NCI-H1694 (cell line): ENCODE measurements at places on chromosomes 13 and 19.

DNA sequence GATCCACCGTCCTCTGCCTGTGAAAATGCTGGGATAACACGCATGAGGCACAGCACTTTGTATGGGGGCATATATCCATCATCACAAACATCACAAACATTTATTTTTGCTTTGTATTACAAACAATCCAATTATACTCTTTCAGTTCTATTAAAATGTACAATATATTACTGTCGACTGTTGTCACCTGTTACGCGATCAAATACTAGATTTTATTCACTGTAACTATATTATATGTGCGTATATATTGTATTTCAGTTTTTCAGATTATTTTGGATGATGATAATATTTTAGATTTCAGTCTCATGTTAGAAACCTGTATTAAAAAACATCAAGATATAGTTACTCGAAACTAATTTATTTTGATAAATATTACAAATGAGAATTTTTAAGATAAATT is 998.3 kb downstream of the EFNB2 start:
- DNase-seq, result no peak

GRCh38 chr19:37472165-37472564 is 3.0 kb downstream of the ZNF570 start:
- no peak for DNase-seq

GRCh38 chr19:5345895-5346386 is 5.3 kb upstream of the PTPRS start:
- DNase-seq, result no peak

DNA sequence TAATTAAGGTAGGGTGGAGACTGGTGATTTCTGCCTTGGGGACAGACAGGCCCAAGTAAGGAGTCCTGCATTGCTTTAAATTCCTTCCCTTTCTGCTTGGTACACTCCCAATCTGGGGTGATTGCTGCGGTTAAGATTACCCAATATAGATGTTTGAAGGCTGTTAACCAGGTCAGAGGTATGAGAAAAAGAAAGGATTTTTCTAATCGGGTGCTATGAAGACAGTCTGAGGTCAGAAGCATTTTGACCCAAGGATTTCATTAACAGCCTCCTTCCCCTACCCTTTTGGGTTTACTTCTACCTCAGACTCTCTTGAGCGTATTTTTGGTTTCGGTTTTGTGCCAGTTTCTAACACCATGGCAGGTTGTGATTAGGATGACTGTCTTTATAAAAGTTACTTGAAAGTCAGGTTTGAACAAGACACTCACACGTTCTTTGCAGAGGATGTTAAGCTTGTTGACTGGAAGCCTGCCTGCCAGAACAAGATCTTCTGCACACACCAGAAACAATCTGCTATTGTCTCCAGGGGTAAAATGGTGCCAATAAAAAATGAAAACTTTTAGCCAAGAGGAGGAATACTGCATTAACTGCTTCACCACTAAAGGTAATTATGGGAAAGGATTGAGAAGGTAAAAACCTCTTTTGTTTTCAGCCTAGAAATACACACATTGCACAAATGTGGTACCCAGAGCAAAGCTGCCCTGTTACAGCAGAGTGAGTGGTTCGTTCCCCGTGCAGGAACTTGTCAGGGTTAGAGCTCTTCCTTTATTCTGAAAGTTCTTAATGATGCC is 108.8 kb downstream of the NDFIP2 start:
- DNase-seq, result no peak

DNA sequence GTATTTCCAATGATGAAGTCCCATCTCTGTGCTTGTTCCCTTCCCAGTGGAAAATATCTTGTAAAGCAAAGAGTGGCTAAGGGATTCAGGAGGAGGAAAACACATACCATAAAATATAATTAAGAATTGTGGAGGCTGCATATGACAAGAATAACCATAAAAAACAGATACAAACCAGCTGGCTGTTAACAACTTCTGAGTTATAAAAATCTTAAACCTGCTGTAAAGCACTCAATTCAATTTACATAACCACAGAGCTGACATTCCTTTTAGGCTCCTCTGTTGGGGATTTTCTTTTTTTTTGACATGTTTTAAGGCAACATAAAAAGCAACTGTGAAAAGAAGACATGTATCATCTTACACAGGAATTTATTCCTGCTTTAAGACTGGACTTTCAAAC is 207.6 kb downstream of the DACH1 start:
- DNase-seq, result no peak

DNA sequence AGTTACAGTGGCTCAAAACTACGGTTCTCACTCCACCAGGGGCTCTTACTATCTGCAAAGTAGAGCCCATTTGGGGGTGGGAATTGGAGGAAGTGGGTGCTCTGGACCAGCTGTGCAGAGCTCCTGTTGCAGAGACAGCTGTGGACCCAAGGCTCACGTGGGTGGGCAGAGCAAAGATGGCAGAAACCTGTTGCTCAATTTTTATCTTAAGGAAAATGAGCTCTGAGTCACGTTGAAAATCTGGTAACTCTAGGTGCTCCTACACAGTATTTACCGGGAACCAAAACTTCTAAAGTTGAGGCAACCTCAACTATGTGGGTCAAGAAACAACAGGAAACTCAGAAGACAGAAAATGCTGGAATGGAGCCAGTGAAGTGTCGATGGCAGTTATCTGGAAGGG is 30.2 kb upstream of the SLC15A1 start:
- DNase-seq, result no peak

- DNase-seq, result no peak
Measured at GRCh38 chr19:920051-920864, 3.1 kb downstream of the KISS1R start.

DNA sequence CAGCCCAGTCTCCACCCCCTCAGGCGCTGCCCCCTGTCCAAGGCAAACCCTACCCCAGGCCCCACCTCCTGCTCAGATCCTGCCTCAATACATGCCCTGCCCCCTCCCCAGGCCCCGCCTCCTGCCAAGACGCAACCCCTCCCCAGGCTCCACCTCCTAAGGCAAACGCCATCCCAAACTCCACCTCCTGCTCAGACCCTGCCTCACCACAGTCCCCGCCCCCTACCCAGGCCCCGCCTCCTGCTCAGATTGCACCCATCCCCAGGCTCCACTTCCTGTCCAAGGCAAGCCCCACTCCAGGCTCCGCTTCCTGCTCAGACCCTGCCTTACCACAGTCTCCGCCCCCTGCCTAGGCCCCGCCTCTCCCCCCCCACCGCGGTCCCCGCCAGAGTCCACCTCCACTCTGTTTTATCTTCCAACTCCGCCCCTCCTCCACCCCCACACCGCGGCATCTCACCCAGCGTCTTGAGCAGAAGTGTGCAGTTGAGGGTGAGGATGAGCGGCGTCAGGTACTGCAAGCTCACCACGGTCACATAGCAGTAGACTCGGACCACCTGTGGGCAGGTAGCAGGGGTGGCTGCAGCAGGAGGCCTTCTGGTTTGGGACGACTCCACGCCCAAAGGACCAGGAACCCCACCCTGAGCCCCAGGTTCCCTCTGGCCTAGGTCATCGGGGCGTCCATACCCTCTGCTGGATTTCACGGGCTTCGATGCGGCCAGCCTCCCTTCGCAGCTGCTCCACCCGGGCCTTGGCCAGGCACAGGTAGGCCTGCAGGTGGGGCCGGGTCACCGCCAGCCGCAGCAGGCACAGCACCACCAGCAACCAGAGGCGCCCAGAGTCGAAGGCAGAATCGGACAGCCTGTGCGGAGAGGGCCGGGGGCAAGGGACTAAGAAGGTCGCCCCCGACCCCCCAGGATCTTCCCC is 17.7 kb downstream of the TMEM161A start:
- no peak for DNase-seq

DNA sequence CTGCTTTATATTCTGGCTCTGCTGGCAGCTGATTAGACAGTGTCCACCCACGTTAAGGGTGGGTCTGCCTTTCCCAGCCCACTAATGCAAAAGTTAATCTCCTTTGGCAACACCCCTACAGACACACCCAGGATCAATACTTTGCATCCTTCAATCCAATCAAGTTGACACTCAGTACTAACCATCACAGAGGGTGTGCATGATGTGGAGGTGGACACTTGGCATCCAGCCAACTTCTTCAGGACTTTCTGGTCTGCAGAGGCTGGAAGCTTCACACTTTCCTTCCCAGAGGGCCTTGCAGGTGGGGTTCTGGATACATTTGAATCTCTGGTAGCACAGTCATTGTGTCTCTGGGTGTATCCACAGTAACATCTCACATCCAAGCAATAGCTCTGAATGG is 18.9 kb upstream of the IGFL1 start:
- DNase-seq, result no peak

DNA sequence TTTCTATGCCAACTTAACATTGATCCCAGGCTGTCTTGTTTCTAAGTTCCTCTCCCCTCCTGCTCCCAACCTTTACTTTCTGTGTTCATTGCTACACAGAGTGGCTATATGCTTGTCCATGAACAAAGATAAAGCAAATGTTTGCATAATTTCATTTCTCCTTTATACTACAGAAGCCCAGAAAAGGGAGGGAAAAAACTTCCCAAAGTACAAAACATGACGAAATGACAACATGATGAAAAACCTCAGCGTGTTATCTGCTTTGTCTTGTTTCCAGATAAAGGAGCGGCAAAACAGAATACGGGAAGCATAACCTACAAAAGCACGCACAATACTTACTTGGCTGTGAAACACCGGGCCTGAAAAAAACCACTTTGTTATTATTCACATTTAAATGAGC is 336.8 kb downstream of the DNAJC15 start:
- DNase-seq, result no peak

DNA sequence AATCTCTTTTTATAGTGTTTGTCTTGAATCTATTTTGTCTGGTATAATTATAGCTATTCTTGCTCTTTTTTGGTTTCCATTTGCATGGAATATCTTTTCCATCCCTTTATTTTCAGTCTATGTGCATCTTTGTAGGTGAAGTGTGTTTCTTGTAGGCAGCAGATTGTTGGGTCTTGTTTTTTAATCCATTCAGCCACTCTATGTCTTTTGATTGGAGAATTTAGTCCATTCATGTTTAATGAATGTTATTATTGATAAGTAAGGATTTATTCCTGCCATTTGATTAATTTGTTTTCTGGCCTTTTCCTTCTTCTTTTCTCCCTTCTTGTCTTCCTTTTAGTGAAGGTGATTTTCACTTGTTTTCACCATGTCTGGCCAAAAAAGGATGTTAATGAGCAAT is 11.7 kb upstream of the ZDHHC20 start:
- no peak for DNase-seq

DNA sequence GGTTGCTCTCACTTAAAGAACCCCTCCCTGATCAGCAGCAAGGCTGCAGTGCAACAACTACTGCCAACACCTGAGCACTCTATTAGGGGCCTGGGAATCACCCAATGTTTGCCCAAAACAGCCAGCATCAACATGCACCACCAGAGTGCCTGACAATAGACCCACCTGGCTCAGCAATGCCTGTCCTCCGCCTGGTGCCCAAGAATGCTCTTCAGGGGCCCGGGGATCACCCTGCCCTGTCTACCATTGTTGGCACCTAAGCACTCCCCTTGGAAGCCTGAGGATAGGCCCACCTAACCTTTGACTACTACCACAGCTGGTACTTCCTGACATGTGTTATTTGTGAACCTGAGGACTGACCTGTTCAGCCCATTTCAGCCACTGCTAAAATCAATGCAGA is 1363.1 kb upstream of the PRR20A start:
- no peak for DNase-seq

DNA sequence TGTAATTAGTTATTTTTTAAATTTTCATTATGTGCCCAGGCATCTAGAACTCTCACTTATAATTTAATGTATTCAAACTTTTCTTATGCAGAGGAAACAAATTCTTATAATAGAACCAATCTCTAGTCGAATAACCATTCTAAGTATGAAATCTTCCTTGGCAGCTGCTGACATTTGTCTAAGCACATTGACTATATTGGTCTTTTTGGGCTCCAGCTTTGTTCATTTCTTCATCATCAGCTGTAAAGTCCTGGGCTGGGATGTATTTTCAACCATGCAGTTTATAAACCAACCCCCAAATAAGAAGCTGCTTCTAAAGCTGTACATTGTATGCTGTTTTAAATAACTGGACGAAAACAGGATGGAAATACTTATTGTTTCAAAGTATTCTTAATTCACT is 2.3 kb upstream of the MICU2 start:
- no peak for DNase-seq

- no peak for DNase-seq
Measured at GRCh38 chr19:2266183-2266993, 10.2 kb upstream of the JSRP1 start.

GRCh38 chr13:109715902-109716301 is 70.5 kb downstream of the IRS2 start:
- DNase-seq, result no peak

- DNase-seq, result no peak
Measured at GRCh38 chr19:35136977-35137702, 1.5 kb upstream of the FXYD1 start.

DNA sequence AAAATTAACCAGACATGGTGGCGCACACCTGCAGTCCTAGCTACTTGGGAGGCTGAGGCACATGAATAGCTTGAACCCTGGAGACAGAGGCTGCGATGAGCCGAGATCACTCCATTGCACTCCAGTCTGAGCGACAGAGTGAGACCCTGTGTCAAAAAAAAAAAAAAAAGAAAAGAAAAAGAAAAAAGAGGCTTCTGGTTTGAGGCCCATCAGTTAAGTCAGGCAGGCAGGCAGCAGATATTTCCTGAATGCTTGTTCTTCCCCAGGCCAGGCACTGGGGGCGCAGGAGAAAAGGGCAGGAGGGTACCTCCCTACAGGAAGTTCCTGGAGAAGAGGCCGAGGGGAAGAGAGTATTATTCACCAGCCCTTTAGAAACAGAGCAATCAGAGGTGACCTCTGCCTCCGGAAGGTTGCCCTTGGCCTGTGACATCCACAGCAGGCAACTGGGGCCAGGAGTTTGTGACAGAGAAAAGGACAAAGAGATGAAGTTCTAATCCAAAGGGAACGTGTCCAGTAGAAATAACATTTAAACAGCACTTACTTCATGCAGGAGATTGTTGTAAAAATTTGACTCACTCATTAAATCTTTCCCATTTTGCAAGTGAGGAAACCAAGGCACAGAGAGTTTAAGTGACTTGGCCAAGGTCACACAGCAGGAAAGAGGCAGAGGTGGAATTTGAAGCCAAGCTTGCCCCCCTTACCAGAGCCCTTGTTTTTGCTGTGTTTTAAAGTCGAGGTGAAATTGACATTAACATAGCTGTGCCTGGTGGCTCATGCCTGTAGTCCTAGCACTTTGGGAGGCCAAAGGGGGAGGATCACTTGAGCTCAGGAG is 4.3 kb upstream of the RLN3 start:
- DNase-seq, result no peak

DNA sequence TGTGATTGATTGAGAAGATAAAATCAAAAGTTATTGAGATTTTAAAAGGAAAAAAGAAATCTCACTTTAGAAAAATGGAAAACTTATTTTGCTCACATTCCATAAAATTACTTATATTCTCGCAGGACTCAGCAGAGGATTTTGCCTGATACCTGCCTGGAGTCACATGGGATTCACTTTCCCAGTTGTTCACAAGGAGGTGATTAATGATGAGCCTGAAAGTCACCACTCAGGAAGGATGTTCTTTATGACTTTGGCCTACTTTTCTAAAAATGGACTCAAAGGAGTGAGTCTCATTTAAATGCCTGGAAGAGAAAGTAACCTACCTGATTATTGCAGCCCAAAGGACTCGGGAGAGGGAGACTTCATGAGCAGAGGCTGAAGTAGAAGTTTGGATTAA is 34.5 kb upstream of the FAM216B start:
- no peak for DNase-seq
